ENCODE measurements at places on chromosomes 4 and X.

- DNase-seq: no peak
Observed at GRCh38 chr4:67765401-67765800, 11.2 kb upstream of the GNRHR start.

DNA sequence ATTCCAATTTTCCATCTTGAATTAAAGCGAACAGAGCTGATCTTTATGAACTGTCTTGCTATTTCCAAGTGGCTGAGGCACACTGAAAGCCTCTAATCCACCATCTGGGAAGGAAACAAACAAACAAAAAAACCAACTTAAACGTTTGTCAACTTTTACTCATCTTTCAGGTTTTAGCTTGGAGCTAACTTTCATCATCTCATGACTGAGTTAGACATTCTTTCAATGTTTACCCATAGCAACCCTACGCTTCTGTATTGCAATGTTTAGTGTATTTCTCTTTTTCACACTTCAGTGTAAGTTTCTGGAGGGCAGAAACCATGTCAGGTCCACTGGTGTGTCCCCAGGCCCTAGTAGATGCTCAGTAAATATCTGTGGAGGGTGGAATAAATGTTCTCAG, 343.8 kb downstream of the GBA3 start:
- no peak for DNase-seq

GRCh38 chrX:9492901-9493300, 28.0 kb downstream of the TBL1X start:
- DNase-seq: no peak

GRCh38 chrX:14698790-14699189, 169.5 kb downstream of the GLRA2 start:
- DNase-seq: no peak

DNA sequence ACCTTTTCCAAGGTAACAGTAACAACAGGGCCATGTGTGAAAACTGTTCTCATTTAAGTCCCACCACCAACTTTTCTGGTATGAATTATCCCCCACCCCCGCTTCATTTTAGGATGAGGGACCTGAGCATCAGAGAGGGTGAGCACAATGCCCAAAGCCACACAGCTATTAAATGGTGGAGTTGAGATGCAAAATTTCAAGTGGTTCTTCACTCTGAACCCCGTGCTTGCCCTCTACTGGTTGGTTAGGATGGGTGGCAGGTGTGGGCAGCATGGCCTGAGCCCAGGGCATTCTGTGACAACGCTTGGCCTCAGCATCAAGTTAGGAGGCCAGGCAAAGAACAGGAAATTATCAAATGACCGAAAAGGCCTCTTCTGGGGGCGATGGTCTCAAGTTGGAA, 33.5 kb downstream of the MED28 start:
- no peak for DNase-seq

- DNase-seq: no peak
Observed at GRCh38 chr4:56311299-56311975, 75.9 kb downstream of the AASDH start.

DNA sequence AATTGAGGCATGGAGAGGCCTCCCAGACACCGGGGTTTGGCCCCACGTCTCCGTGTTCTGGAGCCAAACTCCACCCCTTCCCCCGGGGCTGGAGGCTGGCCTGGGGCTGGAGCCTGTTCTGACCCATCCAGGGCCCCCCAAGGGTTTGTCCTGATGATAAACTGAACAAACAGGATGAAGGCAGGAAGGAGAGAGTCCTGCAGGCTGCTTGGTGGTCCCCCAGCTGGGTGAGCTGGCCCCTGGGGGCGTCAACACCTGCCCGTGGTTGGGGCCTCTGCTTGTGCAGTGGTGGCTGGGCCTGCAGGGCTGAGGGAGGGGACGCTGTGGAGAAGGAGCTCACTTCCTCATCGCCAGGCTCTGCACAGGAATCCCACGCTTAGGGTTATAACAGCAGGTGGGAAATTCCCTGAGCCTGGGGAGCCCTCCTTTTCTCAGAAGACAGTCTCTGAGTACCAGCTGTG, 2.3 kb downstream of the SH3TC1 start:
- peak; percentile 81 for DNase-seq

GRCh38 chr4:77376788-77377460, 219.9 kb downstream of the CCNG2 start:
- DNase-seq: no peak
